ENCODE measurements at places on chromosomes 3 and 15. TPM values are rescaled to one million over a fixed set of nuclear protein-coding genes. Genes with fewer than 3 reads are reported as not detected.

Gene SAXO2
- polyA plus RNA-seq: 8.6 TPM

Gene CCDC39
- 8.4 TPM for polyA plus RNA-seq

Gene GOLGA6D
- 0.16 TPM for polyA plus RNA-seq

Gene TM6SF1
- polyA plus RNA-seq: 12.5 TPM

GRCh38 chr3:7188551-7188950, 327.6 kb downstream of the GRM7 start:
- no peak for DNase-seq

GRCh38 chr3:123997543-123997942, 5.6 kb upstream of the ROPN1 start:
- DNase-seq: no peak

- no peak for DNase-seq
Observed at GRCh38 chr15:53536479-53537120, 222.9 kb downstream of the WDR72 start.

- DNase-seq: no peak
Observed at GRCh38 chr3:102142379-102143060, 292.3 kb upstream of the ZPLD1 start.

DNA sequence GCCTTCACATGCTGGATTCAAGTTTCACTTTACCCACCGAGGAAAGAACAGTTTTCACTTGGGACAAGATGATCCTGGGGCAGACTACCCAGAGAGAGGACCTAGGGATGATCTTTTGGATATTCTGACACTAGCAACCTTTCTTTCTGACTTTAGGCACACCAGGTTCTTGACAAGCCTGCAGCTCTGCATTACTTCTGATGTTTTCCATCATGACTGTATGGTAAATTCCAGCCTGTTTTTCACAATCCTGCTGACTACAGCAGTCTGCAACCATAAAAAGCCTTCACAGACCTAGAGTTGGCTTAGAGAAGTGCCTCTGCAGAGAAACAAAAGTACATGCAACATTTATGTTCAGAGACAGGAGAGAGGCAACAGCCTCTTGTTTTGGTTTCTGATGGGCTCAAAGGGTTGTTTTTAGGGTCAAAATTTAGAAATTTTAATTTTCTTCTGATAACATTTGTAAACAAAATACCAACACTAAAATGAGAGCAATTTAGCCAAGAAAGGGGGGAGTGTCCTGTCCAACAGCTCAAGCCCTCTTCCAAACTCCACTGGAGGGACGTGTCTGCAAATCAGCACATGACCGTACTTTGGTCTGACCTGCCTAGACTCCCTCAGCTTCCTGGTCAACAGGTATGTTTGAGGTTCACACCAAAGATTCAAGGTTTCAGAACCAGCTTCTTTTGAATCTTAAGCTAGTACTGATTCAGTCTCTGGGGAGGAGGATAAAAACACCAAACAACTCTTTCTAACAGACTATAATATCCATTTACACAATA, 799 bp downstream of the ABI3BP start:
- peak; percentile 42 for DNase-seq
